ENCODE measurements at places on chromosomes 6 and 20. TPM values are rescaled to one million over a fixed set of nuclear protein-coding genes. Genes with fewer than 3 reads are reported as not detected.

The SFT2D1 gene
- total RNA-seq: 46.8 TPM

The HAO1 gene
- total RNA-seq: not detected

The CST2 gene
- not detected for total RNA-seq

The SYNDIG1 gene
- 0.11 TPM for total RNA-seq

The SMLR1 gene
- not detected for total RNA-seq

The ADIG gene
- not detected for total RNA-seq

The CCM2L gene
- not detected for total RNA-seq

The SEMG1 gene
- total RNA-seq: not detected

The OVOL2 gene
- total RNA-seq: not detected

The CLVS2 gene
- under 0.01 TPM for total RNA-seq

The LY6G6F gene
- total RNA-seq: not detected

The SOBP gene
- total RNA-seq: under 0.01 TPM

The C20orf141 gene
- total RNA-seq: not detected

The C20orf202 gene
- not detected for total RNA-seq

The PPP1R16B gene
- total RNA-seq: not detected

The SSTR4 gene
- not detected for total RNA-seq

The DDX43 gene
- not detected for total RNA-seq

The PTCRA gene
- not detected for total RNA-seq

The TASP1 gene
- 6.3 TPM for total RNA-seq

The CTAGE9 gene
- total RNA-seq: not detected

The RAET1L gene
- not detected for total RNA-seq

The DNMT3B gene
- total RNA-seq: 1.2 TPM

The CEP250 gene
- total RNA-seq: 50.3 TPM

The SNRNP48 gene
- 13.0 TPM for total RNA-seq

The PRDM1 gene
- total RNA-seq: 2.4 TPM

The FBXO5 gene
- 53.7 TPM for total RNA-seq

The IRAK1BP1 gene
- 3.4 TPM for total RNA-seq

The FUCA2 gene
- 95.8 TPM for total RNA-seq

The MACROD2 gene
- 1.1 TPM for total RNA-seq

The MEP1A gene
- total RNA-seq: not detected

The OXT gene
- not detected for total RNA-seq

The PRSS16 gene
- not detected for total RNA-seq

The GTF2H4 gene
- total RNA-seq: 9.0 TPM

The MRS2 gene
- total RNA-seq: 25.4 TPM
